CD4-positive, alpha-beta T cell treated with Interleukin-1 beta for 1 hour (primary cell): ENCODE measurements at places on chromosomes 1 and 21.

GRCh38 chr1:94081566-94082344, 39.2 kb downstream of the ABCA4 start:
- no peak for DNase-seq

- no peak for DNase-seq
These were observed 86.7 kb downstream of the S1PR1 start for GRCh38 chr1:101323535-101323934.

GRCh38 chr1:198118134-198118533, 38.7 kb upstream of the NEK7 start:
- no peak for DNase-seq

GRCh38 chr21:23475281-23476219, 2131.7 kb downstream of the MRPL39 start:
- no peak for DNase-seq

GRCh38 chr1:163866564-163866963, 544.8 kb downstream of the NUF2 start:
- DNase-seq, result no peak
